ENCODE measurements at places on chromosomes 4 and X.

DNA sequence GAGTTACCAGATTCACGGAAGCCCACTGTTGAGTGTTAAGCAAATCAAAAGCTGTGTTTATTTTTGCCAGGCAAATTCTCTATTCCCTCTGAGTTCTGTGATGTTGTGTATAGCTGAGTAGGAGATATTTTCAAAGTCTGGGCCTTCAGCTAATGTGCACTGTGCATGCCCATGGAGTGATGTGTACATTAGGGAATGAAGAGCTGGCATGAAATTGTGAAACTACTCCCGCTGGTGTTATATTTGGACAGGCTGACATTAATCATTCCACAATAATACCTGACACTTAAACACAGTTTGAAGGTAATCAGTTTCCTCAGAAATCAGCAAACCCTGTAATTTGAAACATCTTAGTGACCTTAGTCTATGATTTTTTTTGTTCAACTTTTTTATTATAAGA, 88.1 kb upstream of the MBNL3 start:
- no peak overlapping the region for H3K4me3 ChIP-seq
- no peak for DNase-seq
- peaks cover 9% of the 10 kb centered on the region for H3K27me3 ChIP-seq
- H3K4me1 ChIP-seq = no peaks in the 10 kb centered on the region

DNA sequence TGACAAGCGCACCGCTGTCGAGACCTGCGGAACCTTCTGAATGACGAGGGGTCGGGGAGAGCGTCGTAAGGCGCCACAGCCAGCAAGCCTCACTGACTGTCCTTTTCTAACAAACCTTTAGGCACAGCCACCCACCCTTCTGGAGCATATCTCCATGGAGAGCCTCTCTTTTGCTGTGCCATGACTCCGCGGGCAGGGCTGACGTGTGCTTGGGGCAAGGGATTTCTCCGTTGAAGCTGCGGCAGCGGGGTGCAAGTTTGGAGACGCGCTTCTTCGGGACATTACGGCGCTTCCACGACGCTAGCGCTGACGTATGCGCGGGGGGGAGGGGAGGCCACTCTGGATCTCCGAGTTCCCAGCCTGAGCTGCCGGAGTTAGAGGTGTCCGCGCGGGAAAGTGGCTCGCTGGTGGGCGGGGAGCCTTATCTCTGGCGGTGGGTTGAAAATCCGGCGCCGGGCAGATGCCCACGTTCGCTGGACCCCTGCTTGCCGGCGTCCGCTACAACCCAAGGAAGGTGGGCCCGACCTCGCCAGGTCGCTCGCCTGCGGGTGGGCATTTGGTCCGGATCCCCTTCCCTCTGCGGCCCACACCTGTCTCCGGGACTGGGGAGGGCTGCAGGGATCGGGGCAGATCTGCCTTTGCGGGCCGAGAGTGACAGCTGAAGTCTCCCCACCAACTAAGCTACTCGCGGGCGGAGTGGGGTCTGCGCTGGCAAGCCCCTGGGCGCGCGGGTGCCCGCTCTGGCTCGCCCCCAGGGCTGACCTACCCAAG, 543 bp upstream of the SLC10A7 start:
- H3K27ac ChIP-seq = peak overlapping the region; percentile 67
- peak overlapping the region; percentile 83 for H3K4me3 ChIP-seq
- no peaks in the 10 kb centered on the region for H3K27me3 ChIP-seq
- H3K36me3 ChIP-seq = no peaks in the 10 kb centered on the region
- DNase-seq = peak; percentile 89

DNA sequence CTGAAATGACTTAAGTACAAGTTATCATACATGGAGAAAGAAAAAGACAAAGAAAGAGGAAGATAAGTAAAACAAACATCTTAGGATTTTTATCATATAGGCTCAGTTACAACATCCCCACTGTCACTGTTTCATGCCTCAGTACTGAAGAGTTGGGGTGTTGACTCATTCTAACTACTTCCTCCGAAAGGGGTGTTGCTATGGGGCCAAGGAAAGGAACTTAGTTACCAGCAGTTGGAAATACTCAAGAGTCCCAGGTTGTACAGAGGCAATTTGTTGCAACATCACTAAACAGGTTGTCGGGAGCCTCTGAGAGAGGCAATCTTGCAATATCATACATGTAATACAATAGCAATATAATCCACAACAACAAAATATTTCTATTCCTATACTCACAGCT, 1264.7 kb downstream of the PCDH7 start:
- no peaks in the 10 kb centered on the region for H3K4me1 ChIP-seq
- H3K27ac ChIP-seq = no peak overlapping the region
- DNase-seq = no peak
- H3K27me3 ChIP-seq = no peaks in the 10 kb centered on the region
- no peaks in the 10 kb centered on the region for H3K36me3 ChIP-seq

GRCh38 chrX:143581240-143581639, 54.7 kb downstream of the SLITRK4 start:
- H3K4me3 ChIP-seq = no peak overlapping the region
- no peaks in the 10 kb centered on the region for H3K36me3 ChIP-seq
- no peak overlapping the region for H3K27ac ChIP-seq
- no peaks in the 10 kb centered on the region for H3K27me3 ChIP-seq
- no peak for DNase-seq

- no peak overlapping the region for H3K27ac ChIP-seq
- no peaks in the 10 kb centered on the region for H3K27me3 ChIP-seq
- H3K4me1 ChIP-seq = no peaks in the 10 kb centered on the region
- no peak overlapping the region for H3K4me3 ChIP-seq
- DNase-seq = no peak
Measured at GRCh38 chr4:83866834-83867621, 331.1 kb downstream of the GPAT3 start.

DNA sequence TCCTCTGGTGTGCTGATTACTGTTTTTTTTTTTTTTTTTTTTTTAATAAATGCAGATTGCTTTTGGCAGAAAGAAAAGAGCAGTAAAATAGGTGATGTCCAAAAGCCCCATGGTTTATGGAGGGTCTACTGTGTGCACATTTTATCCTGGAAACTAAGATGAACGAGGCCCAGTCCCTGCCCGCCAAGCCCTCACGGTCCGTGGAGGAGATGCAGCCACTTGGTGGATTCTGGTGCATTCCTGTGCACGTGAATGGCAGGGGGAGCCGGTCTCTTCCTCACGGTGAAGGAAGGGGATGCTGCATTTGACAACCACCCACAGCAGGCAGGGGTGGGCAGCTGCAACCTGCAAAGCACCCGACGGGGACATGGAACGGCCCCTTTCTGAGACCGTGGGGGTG, 100.2 kb upstream of the AFAP1 start:
- H3K36me3 ChIP-seq = no peaks in the 10 kb centered on the region
- H3K4me3 ChIP-seq = no peak overlapping the region
- H3K27ac ChIP-seq = no peak overlapping the region
- H3K4me1 ChIP-seq = peaks cover 3% of the 10 kb centered on the region
- no peaks in the 10 kb centered on the region for H3K27me3 ChIP-seq

GRCh38 chrX:38332505-38332904, 5.2 kb upstream of the RPGR start:
- no peaks in the 10 kb centered on the region for H3K36me3 ChIP-seq
- H3K27me3 ChIP-seq = no peaks in the 10 kb centered on the region
- no peak overlapping the region for H3K4me3 ChIP-seq

GRCh38 chrX:44903107-44903506, 30.1 kb downstream of the KDM6A start:
- H3K4me1 ChIP-seq = no peaks in the 10 kb centered on the region
- DNase-seq = peak; percentile 48
- no peaks in the 10 kb centered on the region for H3K36me3 ChIP-seq
- H3K27ac ChIP-seq = no peak overlapping the region
- H3K27me3 ChIP-seq = no peaks in the 10 kb centered on the region
- H3K4me3 ChIP-seq = no peak overlapping the region

DNA sequence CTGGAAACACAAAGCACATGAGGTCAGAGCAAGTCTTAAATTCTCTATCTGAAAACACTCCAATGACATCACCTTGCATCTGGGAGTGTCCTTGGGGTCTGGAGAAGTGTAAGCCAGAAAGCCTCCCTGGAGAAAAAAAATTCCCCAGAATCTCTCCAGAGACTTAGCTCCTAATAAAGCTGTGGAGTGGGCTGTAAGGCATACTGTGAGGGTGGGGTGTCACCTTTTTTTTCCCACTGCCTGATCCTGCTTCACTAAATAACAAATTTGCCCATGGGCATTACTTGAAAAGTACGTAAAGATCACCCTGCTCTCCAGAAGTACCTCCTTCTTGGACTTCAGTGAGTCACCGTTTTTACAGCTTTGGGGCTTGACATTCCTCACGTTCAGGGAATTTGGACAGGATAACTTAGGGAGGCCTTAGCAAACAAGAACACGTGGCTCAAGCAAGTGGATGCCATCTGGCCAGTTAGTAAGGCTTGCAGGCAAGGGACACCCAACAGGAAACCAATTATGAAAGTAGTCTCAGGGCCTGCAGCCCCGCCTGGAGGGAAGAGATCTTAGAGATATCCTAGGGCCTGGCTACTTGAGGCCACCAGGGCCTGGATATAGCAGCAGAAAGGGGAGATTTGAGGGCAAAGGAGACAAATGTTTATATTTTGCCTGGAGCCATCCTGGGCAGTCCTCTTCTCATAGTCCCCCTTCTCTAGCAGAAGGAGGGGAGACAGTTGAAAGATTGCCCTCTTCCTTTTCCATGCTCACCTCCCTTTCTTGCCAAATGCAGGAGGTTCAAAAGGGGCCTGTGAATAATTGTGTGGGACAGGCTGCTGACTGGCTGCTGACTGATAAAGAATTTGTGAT, 60.1 kb upstream of the PLAC1 start:
- no peaks in the 10 kb centered on the region for H3K4me1 ChIP-seq
- DNase-seq = no peak
- H3K27ac ChIP-seq = no peak overlapping the region
- no peaks in the 10 kb centered on the region for H3K36me3 ChIP-seq

Measured in cardiac muscle cell (in vitro differentiated cells and primary cell).